ENCODE measurements at places on chromosomes 4 and X.

- no peak for DNase-seq
Measured at GRCh38 chr4:101791182-101791558, 640 bp downstream of the BANK1 start.

DNA sequence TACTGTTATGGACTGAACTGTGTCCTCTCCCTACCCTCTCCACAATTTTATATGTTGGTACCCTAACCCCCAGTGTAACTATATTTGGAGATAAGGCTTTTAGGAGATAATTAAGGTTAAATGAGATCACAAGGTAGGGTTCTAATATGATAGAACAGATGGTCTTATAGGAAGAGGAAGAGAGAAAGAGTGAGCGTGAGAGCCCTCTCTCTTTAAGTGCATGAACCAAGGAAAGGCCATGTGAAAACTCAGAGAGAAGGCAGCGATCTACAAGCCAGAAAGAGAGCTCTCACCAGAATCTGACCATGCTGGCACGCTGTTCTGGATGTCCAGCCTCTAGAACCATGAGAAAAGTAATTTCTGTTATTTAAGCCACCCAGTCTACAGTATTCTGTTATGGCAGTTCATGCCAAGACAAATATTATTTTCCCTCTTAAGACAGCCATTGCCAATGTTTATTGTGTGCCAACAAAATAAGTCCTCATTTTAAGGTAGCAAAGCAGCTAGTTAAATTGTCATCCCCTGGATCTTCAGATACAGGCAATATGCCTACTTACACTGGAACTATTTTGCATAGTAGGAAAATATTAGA lies 336.2 kb downstream of the MID1IP1 start:
- peak; percentile 7 for DNase-seq

GRCh38 chr4:181991369-181992108 lies 251.7 kb upstream of the TENM3 start:
- DNase-seq, result no peak

DNA sequence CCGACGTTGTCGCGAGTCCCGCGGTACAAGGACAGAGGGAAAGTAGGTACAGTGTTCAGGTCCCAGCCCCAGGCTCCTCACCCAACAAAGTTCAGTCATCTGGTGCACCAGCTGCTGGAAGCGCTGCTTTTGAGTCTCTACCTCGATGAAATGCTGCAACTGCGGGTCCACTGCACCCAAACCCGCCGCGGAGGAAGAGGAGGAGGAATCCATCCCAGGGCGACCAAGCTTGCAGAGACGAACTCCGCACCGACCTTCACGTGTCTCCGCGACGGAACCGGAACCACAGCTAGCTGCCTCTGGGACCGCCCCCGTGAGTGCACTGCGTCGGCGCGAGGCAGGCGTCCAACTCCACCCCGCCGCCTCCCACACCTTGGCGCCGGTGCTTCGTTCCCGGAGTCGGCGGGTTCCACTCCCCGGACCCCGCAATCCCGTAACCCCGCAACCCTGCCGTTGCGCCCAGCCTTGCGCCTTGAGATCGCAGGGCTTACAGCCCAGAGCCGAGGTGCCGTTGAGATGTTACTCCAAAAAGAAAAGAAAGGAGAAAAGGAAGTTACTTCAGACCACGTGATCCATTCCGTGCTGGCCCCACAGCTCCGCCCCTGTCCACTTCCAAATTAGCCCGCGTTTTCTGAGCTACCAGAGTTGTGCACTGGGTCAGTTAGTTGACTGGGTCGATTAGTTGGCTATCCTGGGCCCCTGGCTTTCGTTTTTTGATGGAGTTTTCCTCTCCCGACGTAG lies at the start of gene TIMM8A:
Gene TIMM8A, minus strand, starts transcription at position 291 of the 741 bp plus-strand sequence. Its CDS starts 78 bp downstream, at position 213.
- peak; percentile 46 for DNase-seq

- DNase-seq, result no peak
Measured at GRCh38 chrX:24607616-24608015, 39.5 kb downstream of the PCYT1B start.

GRCh38 chr4:134337574-134337973 lies 136.0 kb upstream of the PABPC4L start:
- DNase-seq, result no peak

- no peak for DNase-seq
Measured at GRCh38 chr4:89338206-89338605, 30.6 kb upstream of the GPRIN3 start.

- DNase-seq, result no peak
Measured at GRCh38 chr4:30461218-30461617, 259.0 kb upstream of the PCDH7 start.

DNA sequence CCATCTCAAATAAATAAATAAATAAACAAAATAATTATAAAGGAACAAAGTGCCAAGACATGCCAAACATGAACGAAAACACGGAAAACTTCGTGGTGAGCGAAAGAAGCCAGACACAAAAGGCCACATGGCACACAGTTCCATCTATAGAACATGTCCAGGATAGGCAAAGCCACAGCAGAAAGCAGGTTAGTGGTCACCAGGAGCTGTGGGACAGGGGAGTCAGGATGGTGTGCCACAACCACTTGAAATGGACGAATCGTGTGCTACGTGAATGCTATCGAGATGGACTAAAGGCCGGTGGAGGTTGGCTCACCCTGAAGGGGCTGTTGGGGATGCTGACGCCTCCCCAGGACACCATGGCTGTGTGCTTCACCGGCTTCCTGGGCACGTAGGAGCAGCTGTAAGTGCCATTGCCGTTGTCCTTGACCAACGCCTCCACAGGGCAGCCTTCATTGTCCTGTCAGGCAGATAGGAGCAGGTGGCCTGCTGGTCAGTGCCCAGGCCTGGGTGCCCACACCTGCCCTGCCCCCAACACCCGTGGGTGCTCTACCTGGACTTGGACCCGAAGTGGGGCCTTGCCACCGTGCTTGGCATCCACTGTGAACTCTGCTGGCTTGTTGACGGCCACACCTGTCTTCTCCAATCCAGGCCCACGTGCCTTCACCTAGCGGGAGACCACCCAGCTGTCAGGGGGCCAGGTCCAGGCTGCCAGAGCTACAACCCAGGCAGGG lies 10.6 kb downstream of the FLNA start:
- no peak for DNase-seq

GRCh38 chr4:104967034-104967401 lies 179.7 kb upstream of the TET2 start:
- DNase-seq, result peak; percentile 96

DNA sequence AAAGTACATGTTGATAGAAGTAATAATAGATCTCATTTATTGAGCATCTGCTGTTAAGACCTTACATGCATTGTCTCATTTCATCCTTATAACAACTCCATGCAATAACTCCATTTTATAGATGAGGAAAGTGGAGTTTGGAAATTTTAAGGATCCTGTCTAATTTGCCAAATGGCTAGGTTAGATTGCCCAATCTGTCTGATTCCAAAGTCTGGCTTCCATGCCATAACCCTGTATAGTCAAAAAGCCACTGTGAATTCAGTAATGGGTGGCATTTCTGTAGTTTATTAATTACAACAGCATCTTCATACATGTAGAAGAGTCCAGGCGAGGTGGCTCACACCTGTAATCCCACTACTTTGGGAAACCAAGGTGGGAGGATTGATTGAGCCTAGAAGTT lies 8.8 kb upstream of the ELOVL6 start:
- DNase-seq, result no peak

DNA sequence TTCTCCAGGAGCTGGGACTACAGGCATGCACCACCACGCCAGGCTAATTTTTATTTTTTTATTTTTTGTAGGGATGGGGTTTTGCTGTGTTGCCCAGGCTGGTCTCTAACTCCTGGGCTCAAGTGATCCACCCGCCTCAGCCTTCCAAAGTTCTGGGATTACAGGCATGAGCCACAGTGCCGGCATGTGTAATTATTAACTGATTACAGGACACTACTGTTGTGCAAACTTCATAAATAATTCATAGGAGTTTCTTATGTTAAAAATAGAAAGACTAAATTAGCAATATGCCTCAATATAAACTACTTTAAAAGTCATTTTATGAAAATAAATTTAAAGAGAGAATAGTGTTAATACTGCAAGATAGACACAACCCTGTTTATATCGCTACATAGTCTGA lies 221.9 kb downstream of the SNCA start:
- DNase-seq, result no peak

DNA sequence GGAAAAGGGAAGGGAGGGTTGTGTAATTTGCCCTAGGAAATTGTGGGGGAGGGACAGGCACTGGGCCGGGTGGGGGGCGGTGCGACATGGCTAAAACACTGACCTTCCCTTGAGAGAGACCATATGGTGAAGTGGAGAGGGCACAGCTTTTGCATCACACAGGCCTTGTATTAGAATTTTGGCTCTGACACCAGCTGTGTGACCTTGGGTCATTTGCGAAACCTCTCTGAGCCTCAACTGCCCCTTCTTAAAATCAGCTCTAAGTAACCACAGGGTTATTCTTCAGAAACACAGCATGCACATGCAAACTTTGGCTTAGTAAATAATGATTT lies 25.8 kb downstream of the PDGFRA start:
- no peak for DNase-seq

DNA sequence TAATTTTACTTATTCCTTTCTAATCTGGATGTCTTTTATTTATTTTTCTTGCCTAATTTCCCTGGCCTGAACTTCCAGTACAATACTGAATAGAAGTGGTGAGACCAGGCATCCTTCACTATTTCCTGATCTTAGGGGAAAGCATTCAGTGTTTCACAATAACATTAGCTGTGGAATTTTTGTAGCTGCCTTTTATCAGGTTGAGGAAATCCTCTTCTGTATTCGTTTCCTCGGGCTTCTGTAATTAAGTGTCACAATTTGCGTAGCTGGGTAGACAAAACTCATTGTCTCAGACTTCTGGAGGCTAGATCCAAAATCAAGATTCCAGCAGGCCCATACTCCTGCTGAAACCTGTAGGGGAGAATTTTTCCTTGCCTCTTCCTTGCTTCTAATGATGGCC lies 598.4 kb upstream of the FTHL17 start:
- DNase-seq, result no peak

GRCh38 chr4:7172508-7172907 lies 19.8 kb upstream of the SORCS2 start:
- DNase-seq, result no peak

- DNase-seq, result no peak
Measured at GRCh38 chr4:69874507-69874906, 14.6 kb upstream of the SULT1E1 start.

GRCh38 chr4:110633358-110634341 lies 10.8 kb upstream of the PITX2 start:
- no peak for DNase-seq

GRCh38 chr4:103099691-103100392 lies at the start of gene BDH2:
Gene BDH2, minus strand, starts transcription at chr4:103099834. Its CDS starts 3,580 bp downstream, at chr4:103096254.
- DNase-seq, result peak; percentile 89

- no peak for DNase-seq
Measured at GRCh38 chrX:2466876-2467656, 33.7 kb downstream of the DHRSX start.

DNA sequence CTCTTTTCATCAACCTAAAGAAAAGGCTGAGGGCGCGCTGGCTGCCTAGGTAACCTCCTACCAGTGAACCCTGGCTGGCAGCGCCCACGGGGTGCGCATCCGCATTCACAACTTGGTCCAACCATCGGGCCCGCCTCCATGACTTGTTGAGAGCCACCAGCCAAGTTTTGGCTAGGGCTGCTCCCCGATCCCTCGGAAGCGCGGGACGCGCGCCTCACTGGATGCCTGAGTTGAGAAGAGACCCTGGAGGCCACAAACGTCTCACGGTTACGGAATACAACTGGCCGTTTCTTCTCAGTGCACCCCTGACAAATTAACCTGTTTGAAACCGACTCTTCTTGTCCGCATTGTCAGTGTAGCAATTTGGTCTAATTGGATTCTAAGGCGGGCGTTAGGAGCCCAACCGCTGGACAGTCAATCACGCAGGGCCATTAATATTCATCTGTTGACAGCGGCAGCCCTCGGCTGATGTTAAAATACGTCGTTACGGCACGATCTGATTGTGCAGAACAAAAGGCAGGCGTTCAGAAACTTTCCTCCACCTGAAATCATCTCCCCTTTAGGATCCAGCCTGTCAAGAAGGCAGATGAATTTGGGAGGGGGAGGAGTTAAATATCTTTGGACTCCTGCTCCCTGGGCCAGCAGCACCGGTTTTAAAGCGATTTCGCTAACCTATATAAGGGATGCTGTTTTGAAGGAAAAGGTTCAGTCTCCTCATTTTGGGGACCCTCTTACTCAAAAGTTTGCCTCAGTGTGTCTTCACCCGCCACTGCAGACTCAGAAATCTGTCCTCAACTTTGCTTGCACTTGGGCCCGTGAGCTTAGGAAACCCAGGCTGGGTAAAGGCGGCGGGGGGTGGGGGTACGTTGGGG lies 1.2 kb downstream of the GPC3 start:
- DNase-seq, result no peak

DNA sequence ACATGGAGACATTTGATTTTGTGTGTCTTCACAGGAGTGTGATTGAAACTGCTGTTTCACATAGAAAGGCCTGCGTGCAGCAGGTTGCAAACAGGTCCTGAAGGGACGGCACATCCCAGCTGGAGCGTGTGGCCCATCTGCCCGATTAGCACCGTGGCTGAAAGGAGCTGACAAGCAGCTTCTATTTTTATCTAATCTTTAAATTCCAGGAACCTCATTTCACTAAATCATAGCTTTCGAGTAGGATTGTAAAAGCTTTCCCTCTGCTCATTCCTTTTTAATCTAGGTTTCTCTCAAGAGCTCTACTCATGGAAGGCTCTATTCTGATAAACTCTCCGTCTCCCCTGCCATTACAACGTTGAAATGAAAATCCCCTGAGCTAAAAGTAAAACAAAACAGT lies 106.8 kb downstream of the FSTL5 start:
- no peak for DNase-seq

GRCh38 chr4:125350470-125351135 lies 35.8 kb downstream of the FAT4 start:
- no peak for DNase-seq
